ENCODE measurements at places on chromosomes 4 and X.

DNA sequence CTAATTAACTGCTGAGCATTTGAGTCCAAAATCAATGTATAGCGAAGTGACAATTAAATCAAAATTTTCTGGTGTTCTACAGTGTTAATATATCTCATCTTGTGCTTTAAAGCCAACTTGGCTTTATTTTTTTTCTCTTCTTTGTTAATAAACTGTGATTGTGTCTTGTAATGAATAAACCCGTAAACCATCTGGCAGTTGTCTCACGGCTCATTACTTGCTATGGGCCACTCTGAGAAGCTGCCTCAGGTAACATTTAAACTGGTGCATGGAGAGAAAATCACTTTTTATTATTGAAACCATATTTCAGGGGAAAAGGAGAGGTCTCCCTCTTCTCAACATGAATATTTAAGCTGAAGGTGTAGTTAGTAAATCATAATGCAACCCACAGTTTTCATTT is 694.0 kb downstream of the KCTD8 start:
- no peak for DNase-seq

DNA sequence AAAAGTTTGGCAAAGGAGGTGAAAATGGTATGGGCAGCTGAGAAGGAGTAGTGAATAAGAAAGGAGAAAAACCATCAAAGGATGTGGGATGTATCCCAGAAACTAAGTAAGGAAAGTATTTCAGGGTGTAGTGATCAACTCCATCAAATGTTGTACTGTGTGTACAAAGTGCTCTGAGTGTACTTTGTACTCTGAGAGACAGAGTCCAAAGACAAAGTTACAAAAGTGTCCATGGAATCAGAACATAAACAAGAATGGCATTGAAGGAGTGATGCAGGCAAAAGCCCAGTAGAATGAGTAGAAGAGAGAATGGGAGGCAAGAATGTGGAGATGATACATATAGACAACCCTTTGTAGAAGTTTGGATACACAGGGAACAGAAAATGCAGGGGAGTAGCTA is 12.3 kb upstream of the PGRMC1 start:
- DNase-seq = no peak

DNA sequence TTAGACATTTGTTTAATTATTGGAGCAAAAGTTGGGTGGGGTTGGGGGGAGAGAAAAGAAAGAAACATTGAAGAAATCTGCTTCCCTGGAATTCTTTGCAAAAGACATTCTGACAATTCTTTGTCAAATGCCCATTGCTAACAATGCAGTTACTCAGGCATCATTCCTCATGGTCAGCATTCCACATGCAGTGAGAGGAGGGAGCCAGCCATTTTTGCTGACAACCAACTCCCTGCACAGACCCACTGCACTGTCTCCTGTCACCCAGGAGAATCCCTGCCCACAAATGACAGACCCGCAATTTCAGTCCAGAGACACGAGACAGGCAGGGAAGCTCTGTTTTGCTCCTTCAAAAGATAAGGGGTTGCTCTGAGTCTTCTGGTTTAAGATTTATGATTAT is 985.1 kb upstream of the SLIT2 start:
- no peak for DNase-seq

GRCh38 chrX:16788477-16788876 is 2.2 kb downstream of the TXLNG start:
- no peak for DNase-seq

DNA sequence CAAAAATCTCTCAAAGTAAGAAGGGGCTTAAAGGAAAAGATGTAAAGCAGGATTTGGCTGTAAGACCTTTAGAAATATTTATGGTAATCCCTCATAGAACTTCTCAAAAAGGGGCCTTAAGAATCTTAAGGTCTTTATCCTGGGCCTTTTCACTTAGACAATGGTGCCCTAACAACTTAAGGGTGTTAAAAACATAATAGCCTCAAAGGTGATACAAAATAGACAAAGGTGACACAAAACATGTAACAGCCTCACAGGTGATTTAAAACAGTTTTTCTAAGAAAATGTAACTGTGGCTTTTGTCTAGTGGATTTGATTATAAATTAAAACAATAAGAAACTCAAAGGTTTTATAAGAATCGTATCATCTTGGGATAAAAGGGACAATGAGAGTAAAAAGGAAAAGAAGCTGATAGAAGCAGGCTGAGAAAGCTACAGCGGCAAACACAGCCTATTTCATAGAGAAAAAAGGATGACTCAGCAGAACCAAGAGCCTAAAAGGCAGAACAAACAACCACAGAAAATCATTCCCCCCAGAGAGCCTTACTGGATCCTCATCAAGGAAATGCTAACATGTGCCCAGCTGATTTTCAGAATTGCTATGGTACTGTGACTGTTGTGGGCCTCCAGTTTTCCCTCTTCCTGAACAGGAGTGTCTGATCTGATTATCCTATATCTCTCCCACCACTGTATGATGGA is 164.3 kb downstream of the STPG2 start:
- DNase-seq = no peak

DNA sequence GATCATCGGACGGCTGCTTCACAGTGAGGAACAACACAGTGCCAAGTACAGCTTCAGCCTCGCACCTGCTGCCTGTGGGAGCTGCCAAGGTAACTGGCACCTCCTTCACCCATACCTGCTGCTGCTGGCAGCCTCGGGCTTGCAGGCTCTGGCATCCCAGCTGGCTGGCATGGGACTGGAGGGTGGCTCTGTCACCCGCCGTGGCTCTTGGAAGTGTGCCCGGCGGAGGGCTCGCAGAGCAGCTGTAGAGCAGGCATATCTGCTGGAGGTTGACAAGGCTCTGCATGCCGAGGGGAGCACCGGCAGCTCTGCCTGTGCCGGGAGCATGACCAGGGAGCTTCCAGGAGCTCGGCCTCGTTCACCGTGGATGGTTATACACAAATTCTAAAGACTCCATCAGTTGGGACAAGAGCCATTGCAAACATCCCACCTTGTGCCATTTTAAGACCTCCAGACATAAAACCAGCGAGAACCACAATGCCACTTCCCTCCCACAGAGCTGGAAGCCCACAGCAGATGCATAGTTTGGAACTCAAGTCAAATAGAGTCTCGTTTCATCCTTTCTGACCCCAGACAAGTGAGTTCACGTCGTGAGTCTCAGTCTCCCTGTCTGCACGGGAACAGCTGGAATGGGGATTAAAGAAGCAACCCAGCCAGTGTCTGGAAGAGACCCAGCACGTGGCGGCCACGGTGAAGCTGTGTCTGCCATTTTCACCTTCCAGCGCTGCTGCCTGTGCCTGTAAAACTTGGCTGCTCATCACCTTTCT is 84.3 kb upstream of the PSAPL1 start:
- DNase-seq = no peak

DNA sequence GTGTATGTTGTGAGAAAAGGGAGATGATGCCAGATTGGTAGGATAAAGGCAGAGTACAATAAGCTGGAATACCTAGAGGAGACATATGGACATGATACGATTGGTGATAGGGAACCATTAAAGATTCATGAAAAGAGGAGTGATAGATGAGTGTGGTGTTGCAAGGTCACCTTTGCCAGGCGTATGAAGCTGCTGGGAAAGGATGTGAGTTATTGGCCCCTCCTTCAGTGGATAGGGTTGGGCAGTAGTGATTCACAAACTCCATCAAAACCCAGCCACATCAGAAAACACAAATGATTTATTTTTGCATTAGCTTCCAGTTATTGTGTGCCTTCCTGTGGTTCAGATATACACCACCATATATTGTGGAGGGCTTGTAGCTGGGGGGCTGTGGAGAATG is 34.3 kb downstream of the TMEM164 start:
- no peak for DNase-seq

DNA sequence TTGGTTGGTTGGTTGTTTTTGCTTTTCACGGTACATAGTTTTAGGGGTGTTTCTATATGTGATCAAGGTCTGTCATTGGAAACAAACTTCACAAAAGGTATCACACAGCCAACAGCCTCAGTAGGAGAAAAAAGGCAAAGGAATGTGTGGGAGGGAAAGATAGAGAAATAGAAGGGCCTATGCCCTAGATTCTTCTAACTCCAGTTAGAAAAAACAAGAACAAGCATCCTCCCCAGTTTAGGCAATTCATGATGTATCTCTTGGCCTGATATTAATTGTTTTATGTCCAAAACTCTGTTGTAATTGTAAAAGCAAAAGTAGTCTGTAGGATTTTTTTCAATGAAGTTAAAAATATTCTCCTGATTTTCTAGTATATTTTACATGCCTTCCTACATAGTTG is 192.4 kb upstream of the EDNRA start:
- no peak for DNase-seq

GRCh38 chr4:74097631-74098426 is 1.2 kb downstream of the CXCL2 start:
- DNase-seq = no peak

DNA sequence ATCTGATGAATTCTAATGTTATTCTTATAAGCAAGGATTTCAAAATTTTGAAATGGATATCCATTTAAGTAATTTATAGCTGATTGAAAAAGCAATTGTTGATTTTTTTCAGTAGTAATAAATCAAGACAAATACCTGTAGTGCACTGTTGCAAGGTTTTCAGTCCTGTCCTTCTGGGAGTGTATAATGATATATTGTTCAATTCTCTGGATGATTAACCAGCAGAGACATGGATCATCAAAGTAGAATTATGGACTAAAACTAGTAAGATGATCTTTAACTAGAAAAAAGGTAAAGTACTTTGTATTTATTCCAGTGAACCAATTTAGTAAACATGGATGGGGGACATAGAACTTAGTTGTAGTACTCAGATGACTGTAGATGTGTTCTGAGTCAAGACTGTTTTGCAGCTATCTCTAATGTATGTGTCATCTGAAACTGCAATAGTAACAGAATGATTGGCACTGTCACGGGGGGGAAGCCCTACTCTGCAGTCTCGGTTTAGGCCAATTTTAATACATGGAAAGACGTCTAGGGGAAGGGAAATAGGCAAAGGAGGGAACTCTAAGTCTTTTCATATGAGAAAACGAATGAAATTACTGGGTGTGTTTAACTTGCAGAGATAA is 121.9 kb downstream of the GLRA3 start:
- DNase-seq = no peak

GRCh38 chr4:22071749-22072148 is 123.2 kb upstream of the KCNIP4 start:
- no peak for DNase-seq

GRCh38 chr4:105989485-105990242 is 94.4 kb downstream of the NPNT start:
- DNase-seq = no peak

DNA sequence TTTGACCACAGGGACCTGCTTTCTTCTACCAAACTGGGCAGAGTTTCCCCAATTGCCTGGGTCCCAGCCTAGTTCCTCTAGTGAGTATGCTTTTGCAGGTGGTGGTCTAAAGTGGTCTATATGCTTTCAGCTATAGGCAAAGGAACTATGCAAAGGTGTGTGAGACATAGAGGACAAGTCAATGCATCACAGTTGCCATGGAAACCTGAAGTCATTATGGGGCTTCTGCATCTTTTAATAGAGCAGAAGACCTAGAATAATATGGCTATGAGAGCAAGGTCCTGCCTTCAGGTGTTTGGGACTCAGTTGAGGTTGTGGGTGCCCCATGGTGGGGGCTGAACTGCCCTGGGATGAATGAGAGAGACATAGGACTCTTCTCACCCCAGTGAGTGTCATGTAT is 92.1 kb upstream of the RAB40AL start:
- no peak for DNase-seq

- no peak for DNase-seq
Observed at GRCh38 chr4:7077371-7077770, 9.5 kb upstream of the GRPEL1 start.

- DNase-seq = no peak
Observed at GRCh38 chr4:159197260-159197884, 94.5 kb downstream of the RAPGEF2 start.
